ENCODE measurements at places on chromosomes 3 and 15.

DNA sequence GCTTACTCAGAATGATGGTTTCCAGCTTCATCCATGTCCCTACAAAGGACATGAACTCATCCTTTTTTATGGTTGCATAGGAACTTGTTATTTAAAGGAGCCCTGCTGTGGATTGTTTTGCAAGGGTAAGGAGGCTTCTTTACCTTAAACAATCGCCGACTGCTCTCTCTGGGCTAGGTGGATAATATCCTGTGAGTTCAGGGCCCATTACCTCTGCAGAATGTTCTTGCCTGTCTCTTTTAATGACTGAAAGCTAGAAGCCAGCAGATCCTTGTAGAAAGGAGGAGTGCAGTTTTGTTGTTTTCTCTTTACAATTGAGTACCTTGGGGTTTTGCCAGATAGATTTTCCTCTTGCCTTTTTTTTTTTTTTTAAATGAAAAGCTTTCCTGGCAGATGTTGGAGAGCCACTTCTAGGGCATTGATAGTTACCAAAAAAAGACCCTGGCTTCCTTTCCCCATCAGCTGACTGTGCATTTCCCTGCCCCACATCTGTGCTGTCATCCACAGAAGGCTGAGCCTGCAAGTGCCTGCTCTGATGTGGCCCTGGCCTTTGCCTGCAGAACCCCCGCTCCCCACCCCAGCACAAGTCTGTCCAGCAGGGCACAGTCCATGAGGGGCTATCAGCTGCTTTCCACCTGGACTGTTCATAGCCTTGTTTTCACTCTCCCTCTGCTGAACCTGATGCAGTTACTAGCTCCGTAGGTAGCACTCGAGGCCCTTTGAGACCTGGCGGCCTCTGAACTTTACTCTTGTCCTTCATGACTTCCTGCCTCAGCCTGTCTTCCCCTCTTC lies 113.1 kb downstream of the CHCHD6 start:
- DNase-seq = peak; percentile 35

GRCh38 chr3:157282261-157283191 lies 122.6 kb upstream of the CCNL1 start:
- no peak for DNase-seq

- no peak for DNase-seq
Measured at GRCh38 chr3:61730577-61731231, 169.3 kb downstream of the PTPRG start.

DNA sequence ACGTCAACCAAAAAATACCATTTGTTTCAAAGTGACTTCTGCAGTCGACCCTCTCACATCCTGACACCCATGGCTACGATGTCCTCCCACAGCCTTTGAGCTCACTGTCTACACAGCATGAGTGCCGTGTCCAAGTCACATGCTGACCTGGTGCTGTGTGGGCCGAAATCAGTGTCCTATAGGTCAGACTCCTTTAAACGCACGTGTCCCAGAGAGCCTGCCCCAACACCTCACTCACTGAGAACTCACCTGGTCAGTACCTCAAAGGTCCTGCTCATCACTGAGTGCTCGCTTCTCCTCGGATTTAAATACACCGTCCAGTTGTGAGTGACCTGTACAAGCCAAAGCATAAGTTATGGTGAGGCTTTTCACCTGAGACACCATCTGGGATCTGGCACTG lies 83.3 kb downstream of the OCA2 start:
- DNase-seq = no peak

GRCh38 chr15:73985101-73985873 lies 6.8 kb downstream of the STOML1 start:
- no peak for DNase-seq

DNA sequence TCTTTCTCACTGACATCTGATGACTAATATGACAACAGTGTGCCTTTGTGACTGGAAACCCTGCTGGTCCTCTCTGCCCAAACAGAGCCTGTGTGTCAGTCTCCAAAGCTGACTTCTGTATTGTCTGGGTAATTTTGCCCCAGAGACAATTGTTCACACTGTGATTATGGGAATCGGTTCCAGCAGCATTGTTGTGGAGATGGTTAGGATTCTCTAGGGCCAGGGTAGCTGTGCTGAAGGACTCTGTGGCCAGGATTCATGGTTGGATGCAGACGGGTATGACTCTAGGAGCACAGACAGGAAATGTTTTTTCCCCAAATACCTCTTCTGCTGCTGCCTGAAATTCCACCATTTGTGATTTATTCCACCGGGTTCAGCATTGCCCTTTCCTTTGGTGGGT lies 57.5 kb upstream of the ITGA11 start:
- no peak for DNase-seq

DNA sequence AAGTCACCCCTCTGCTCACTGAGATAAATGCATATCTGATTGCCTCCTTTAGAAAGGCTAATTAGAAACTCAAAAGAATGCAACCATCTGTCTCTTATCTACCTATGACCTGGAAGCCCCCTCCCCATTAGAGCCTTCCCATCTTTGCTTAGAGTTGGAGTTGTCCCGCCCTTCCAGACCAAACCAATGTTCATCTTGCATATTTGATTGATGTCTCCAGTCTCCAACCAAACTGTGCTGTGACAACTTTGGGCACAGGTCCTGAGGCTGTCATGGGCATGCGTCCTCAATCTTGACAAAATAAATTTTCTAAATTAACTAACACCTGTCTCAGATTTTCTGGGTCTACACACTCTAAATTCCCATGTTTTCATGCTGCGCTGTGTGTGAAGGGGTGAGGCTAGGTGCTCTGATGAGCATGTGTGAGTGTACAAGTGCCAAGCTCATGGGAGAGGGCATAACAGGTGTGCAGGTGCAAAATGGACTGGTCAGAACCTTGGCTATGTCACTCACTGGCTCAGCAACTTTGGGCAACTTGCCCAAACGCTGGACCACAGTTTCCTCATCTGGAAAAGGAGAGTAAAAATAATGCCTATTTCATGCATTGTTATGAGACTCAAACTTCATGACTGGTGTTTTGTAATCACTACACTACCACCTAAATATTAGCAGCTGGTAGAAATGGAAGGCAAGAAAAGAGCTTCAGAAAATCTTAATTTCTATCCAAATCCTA lies 7.2 kb downstream of the DAPK2 start:
- DNase-seq = no peak

GRCh38 chr3:48347500-48347899 lies 14.0 kb upstream of the SPINK8 start:
- no peak for DNase-seq

GRCh38 chr3:81554801-81555200 lies 206.6 kb downstream of the GBE1 start:
- DNase-seq = no peak

DNA sequence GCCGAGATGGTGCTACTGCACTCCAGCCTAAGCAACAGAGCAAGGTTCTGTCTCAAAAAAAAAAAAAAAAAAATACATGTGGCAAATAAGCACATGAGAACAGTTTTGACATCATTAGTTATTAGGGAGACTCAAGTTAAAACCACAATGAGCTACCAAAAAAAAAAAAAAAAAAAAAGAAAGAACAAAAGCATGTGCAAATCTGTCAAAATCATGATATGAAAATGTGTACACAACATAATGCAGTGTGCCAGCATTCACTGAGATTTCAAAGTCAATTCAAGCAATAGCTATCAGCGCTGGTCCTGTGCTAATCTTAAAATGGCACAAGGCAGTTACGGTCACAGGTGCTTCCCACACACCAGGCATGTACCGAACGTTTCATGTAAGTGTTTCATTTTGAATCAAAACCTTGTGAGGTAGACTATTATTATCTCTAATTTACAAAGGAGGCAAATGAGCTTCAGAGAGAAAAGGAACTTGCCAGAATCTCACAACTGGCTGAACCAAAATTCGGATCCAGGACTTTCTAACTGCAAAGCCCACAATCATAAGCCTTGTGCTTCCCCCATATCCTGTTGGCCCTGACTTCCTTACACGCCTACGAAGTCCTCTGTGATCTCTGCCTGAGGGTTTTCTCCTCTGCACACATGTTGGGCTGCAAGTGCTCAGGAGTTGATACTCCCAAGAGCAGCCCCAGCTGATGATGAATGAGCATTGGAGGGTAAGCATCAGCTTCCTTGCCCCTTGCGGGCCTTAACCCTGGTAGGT lies 200.1 kb upstream of the PROK2 start:
- no peak for DNase-seq

DNA sequence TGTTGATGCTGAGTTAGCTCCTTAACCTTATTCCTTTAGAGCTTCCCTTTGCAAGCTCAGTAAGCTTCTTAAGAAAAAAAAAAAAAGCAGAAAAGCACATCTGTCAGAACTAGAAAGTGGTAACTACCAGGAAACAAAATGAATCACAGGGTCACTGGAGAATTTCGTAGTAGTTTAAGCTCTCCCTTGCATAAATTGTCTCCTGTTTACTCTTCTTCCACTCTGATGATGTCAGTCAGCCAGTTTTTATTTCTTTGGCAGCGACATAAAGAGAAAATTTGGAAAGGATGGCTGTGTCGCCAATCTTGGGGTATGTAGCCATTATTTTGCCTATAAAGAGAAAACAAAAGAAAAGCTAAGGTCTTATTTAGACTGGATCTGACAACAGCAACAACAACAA lies 3.2 kb upstream of the GABRR3 start:
- no peak for DNase-seq

GRCh38 chr3:101243285-101244211 lies 76.8 kb downstream of the IMPG2 start:
- no peak for DNase-seq

DNA sequence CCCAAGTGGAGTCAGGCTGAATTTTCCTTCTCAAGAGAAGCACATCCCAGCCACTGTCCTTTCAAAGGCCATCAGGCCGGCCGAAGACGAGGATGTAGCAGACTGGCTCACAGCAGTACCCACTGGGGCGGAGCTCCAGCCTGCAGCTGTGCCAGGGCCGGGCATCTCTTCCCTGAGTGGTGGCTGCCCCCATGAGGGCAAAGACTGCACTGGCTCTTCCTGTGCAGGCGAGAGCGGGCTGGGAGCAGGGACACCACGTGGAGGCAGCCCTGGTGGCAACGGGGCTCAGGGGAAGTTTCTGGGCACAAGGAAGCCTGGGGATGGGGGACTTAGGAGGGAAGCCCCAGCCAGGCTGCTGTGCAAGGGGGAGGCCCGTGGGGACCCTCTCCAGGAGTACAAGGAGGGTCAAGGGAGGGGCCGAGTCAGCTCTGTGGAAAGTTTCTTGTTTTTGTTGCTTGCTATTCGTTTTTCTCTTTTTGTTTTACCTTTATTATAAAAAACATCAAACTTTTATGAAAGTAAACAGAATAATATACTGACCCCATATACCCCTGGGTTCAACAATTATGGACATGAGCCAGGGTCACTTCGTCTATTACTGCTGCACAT lies 66.1 kb downstream of the RPN1 start:
- DNase-seq = peak; percentile 59

- no peak for DNase-seq
Measured at GRCh38 chr3:114690911-114691310, 397.1 kb downstream of the TIGIT start.

GRCh38 chr3:159919873-159920272 lies 68.8 kb upstream of the IL12A start:
- DNase-seq = no peak

DNA sequence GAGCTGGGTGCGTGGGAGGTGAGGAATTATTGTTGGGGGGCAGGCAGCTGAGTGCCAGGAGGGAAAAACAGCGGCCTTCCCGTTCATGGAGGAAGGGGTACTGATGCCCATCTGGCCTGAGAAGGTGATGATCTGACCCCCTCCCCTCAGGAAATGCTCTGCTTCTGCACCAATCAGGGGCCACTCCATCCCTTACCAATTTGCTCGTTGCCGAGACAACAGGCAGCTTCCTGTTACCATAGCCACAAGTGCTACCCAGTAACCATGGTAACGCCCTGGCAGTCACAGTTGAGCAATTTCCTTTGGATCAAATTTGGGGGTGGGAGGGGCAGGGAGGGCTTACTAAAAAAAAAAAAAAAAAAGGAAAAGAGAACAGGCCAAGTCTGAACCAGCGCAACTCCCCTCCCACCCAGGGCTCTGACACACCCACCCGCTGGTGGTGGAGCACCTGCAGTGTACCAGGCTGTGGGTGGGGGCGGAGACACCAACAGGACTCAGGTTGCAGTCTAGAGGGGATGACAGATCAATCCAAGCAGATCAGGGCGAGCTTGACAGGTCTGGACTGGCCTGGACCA lies 13.7 kb downstream of the CELF6 start:
- no peak for DNase-seq

GRCh38 chr3:33187368-33187634 lies 31.3 kb downstream of the SUSD5 start:
- no peak for DNase-seq

- no peak for DNase-seq
Measured at GRCh38 chr15:90889313-90889730, 5.0 kb downstream of the FES start.

DNA sequence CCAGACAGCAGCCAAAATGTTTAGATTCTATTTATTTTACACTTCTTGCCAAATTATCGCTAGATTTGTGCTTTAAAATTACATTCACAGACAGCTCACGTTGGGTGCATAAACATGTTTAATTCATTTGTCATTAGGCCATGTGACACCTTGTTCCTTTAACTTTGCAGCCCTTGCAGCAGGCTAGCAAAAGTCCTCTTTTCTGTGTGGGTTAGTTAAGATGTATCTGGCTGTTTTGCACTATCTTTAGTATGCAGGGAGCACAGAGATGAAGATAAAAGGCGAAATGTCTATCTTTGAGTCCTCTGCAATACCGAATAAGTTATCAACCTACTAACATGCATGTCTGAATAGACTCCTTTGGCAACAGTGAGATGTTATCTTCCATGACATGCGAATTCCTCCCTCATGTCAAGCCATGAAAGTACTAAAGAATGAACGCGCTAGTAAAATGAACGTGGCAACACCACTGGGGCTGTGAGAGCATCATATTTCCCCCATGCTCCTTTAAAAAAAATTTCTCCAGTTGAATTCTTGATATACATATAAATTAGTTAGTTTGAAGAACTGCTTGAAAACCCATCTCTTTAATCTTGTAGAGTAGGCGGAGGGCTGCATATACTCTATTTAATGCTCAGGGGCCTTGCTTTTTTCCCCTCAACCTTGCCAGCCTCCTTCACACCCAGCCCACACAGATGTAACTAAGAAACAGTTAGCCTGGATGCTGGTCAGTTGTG lies 620.4 kb upstream of the NR2F2 start:
- DNase-seq = no peak

DNA sequence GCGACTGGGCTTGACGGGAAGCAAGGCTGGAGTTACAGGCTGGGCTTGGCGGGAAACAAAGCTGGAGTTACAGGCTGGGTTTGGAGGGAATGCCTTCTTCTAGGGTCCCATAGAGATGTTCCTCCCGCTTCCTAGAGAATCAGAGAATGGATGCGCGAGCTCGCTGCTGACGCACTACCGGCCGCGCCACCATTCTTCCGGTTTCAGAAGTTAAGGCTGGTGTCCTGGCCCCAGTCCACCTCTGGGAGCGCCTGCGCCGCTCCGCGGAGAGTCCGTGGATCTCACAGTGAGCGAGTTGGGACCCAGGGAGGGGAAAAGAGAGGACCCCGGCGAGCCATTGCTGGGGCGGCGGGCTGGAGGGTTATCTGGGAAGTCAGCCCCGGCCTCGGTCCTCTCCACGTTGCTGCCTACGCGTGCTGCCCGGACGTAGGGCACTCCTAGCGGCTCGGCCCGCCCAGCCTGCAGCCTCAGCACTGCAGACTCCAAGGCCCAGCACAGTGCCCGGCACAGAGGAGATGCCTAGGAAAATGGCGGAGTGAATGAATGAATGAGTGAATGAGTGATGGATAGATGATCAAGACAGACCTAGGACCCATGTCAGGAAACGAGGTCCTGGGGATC lies at the start of gene ZNF502:
TSS of gene ZNF502 (plus strand) at position 206 of the 621 bp plus-strand sequence. CDS start 7,602 bp downstream, outside the sequence.
- DNase-seq = no peak

GRCh38 chr15:27826902-27827714 lies 272.0 kb downstream of the OCA2 start:
- no peak for DNase-seq

GRCh38 chr3:173065543-173065981 lies 75.5 kb downstream of the SPATA16 start:
- DNase-seq = no peak

- DNase-seq = no peak
Measured at GRCh38 chr15:42973114-42973513, 52.5 kb upstream of the TTBK2 start.

Measured in HepG2 (cell line).